NCI-H1105 (cell line): ENCODE measurements at places on chromosomes 16 and 17.

DNA sequence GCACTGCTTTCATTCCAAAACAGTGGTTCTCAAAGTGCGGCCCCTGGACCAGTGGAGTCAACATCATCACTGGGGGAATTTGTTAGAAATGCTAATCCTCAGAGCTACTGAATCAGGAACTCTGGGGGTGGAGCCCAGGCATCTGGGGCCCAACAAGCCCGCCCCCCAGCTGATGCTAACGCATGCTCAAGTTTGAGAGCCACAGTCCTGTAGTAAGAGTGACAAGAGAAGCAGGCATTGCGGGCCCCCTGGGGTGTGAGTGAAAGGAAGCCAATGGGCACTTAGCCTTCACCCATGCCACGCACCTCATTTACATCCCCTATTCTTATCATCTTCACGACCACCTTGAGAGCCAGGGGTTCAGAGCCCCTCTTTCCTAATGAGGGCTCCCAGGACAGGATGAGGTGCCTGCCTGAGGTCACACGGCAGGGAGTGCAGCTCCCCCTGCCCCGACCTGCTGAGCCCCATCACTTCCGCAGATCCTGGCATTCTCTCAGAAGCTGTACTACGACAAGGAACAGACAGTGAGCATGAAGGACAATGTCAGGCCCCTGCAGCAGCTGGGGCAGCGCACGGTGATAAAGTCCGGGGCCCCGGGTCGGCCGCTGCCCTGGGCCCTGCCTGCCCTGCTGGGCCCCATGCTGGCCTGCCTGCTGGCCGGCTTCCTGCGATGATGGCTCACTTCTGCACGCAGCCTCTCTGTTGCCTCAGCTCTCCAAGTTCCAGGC lies 9.1 kb downstream of the CA4 start:
- DNase-seq, result no peak

- DNase-seq, result no peak
These were observed 9.2 kb downstream of the FMNL1 start for GRCh38 chr17:45230787-45231480.

- DNase-seq, result no peak
These were observed 65.7 kb upstream of the BCAR1 start for GRCh38 chr16:75317101-75317522.

GRCh38 chr17:28579526-28579925 lies 2.8 kb upstream of the ALDOC start:
- DNase-seq, result no peak

- no peak for DNase-seq
These were observed 470 bp downstream of the MLYCD start for GRCh38 chr16:83899272-83899897.

DNA sequence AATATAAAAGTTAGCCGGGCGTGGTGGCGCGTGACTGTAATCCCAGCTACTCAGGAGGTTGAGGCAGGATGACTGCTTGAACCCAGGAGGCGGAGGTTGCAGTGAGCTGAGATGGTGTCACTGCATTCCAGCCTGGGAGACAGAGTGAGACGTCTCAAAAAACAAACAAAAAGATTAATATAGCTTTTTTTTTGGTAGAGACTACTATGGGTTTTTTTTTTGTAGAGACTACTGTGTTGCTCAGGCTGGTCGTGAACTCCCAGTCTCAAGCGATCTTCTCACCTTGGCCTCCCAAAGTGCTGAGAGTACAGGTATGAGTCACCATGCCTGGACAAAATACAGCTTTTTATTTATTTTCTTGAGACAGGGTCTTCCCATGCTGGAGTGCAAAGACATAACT lies 20.2 kb downstream of the ZNRF1 start:
- no peak for DNase-seq

DNA sequence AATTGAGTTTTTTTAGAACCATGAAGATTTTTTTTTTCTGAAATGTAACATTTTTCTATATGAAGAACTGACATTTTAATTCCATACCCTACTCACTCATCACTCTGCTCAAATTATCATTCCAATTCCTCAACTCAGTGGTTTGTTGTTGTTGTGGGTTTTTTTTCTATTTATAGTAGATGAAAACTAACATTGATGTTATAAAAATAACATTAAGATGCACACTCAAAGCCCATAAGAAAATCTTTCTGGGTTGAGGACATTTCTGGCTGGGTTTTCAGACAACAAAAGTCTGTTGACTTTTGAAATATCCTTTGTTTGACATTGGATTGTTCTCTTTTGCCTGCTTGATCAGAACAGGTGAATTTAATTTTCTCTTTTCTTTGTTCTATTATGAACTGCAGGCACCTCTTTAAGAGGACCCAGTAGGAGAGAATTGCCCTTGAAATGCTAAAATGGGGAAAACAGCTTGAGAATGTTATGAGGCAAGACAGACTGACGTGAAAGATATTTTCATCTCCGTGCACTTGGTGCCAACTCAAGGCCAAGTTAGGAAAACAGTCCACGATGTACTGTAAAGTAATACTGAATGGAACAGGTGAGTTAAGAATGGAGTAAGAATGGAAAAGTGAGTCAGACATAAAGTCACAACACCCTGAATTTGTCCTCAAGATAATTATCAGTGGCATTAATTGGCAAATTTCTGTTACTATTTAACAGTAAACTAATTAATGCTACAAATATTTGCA lies 16.1 kb upstream of the ABCA5 start:
- DNase-seq, result no peak

DNA sequence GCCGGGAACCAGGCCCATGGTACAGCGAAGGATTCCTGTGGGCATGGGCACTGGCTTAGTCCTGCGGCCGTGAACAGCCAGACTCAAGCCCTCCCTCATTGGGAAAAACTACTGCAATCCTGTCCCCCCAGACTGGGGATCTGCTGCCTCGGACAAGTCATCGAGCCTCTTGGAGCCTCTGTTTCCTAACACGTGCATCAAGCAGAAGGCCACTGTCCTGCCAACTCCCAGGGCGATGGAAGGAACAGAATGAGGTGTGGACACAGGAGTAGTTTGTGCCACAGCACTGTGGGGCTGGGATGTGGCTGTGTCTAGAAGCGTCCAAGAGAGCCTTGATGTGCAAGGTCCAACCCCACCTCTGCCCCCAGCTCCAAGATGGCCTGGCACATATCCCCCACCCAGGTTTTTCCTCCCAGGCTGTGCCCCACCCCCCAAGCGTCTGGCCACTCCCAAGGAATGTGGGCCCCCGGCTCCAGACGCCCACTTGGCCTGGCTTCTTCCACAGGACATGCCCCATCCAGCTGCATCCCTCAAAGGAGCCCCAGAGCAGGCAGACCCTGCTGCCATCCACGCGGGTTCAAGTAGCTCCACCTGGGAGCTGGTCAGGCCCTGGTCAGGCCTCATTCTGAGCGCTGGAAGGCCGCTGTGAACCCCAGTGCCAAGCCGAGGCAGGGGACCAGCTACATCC lies 3.4 kb downstream of the CAMKK1 start:
- DNase-seq, result no peak

GRCh38 chr17:21077281-21077680 lies 34.5 kb upstream of the USP22 start:
- DNase-seq, result no peak

- no peak for DNase-seq
These were observed 69.5 kb downstream of the PARN start for GRCh38 chr16:14560523-14560922.

- no peak for DNase-seq
These were observed 58.8 kb downstream of the CPPED1 start for GRCh38 chr16:12744860-12745259.

DNA sequence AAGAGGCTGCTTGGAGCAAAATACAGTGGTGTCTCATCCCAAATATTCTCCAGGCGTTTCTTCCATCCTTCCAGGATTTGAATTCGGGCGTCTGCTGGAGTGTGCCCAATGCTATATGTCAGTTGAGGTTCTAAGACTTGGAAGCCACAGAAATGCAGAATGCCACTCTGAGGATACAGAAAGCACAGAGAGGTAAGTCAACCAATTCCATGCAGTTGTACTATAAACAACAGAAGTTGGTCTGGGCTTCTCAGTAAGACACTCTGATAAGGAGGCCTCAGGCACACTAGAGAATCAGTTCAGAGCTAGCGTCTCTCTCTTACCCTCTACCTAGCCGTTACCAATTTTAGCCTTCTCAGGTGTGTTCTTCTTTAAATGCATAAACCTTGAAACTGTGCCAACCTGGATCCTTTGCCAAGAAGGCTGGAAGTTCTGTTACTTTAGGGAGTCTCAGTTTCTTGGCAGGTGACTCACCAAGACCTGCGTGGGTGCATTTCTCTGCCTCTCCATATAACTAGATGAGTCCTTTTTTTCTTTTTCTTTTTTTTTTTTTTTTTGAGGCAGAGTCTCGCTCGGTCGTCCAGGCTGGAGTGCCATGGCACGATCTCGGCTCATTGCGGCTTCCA lies 15.1 kb downstream of the NQO1 start:
- DNase-seq, result no peak

- DNase-seq, result no peak
These were observed 66.9 kb downstream of the CYTH1 start for GRCh38 chr17:78715000-78715771.

- DNase-seq, result peak; percentile 44
These were observed at the start of gene RAC3 for GRCh38 chr17:82031303-82031884. Gene RAC3, plus strand, starts transcription at chr17:82031678. Its CDS starts 84 bp downstream, at chr17:82031762.
